ENCODE measurements at places on chromosomes 3 and 15.

GRCh38 chr15:25633862-25634261, 195.0 kb upstream of the UBE3A start:
- DNase-seq = no peak

DNA sequence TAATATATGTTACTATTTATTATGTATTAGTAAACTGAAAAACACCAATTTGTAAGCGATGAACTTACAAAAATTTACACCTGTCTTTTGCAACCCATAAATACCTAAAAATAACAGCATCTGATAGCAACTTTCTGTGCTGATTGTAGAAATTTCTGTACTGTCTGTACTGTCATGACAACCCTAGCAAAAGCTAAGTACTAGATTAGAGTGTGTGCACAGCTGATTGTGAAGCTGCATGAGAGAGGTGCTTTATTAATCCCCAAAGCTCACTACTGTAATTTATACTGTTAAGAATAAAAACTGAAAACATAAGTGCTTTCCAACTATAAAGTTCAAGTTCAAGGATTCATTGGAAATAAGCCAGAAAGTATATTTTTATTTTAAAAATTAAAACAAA, 815 bp downstream of the BCL2A1 start:
- DNase-seq = no peak

DNA sequence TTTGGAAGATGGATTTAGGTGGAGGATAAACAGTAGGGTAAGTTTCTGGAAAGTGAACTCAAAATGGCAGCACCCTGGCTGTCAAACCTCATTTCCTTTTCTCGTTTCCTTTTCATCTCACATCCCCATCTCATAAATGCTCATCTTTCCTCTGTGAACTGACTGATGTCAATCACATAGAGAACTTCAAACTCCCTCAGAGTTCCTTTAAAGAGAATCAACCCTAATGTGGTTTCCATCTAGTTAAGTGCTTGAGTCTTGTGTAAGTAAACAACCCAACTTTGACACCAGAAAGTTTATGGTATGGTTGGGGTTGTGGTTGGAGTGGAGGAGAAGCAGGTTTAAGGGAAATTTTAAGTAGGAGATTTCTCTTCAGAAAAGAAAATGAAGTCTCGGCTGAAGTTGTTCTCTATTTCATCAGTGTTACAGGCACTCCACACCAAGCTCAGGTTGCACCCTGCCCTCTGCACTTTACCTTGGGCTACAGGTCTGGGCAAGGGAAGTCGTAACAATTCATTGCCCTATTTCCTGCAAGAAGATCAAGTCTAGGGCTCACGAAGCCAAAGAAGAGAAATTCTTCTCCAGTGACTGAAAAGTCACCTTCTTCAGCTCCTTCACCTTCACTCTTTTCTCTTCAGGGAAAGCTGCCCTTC, 34.4 kb upstream of the TNIK start:
- DNase-seq = no peak

- DNase-seq = peak; percentile 71
Measured at GRCh38 chr3:188720636-188721035, 451.1 kb upstream of the TPRG1 start.

DNA sequence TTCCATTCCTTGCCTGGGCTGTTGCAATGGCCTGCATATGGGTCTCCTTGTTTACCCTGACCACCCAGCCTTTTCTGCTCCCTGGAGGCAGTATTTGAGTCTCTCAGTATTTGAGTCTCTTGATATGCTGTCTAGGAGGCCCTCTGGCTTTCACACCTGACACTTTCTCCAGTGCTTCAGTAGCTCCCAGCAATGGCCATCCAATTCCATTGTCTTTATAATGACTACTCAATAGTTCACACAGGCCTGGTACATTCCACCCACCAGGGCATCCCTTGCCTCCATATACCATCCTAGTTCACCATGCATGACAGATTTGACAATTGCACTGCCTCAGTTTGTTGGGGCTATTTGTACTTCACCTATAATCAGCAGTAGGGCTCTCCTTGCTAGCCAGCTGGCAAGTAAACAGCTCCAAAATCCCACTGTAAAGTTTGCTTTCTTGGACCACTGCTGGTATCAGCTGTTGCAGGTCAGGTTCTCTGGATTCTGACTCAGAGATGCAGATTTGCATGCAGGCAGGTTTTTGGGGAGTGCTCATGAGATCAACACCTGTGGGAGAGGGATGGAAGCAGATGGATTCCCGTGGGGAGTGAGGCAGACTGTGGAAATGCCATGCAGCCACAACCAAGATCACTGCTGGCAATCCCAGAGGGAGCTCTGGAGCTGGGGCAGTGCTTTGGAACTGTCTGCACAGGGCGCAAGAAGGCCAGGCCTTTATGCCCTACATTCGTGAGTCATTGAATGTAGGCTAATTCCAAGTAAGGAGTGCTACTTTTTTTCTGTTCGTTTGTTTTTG, 19.1 kb upstream of the XIRP1 start:
- DNase-seq = no peak

- DNase-seq = no peak
Measured at GRCh38 chr3:160797356-160797755, 41.3 kb downstream of the PPM1L start.

- no peak for DNase-seq
Measured at GRCh38 chr3:102038477-102039142, 189.3 kb downstream of the NFKBIZ start.

- no peak for DNase-seq
Measured at GRCh38 chr3:55691141-55691540, 204.0 kb upstream of the WNT5A start.

GRCh38 chr15:88036154-88036839, 220.2 kb downstream of the NTRK3 start:
- DNase-seq = no peak

DNA sequence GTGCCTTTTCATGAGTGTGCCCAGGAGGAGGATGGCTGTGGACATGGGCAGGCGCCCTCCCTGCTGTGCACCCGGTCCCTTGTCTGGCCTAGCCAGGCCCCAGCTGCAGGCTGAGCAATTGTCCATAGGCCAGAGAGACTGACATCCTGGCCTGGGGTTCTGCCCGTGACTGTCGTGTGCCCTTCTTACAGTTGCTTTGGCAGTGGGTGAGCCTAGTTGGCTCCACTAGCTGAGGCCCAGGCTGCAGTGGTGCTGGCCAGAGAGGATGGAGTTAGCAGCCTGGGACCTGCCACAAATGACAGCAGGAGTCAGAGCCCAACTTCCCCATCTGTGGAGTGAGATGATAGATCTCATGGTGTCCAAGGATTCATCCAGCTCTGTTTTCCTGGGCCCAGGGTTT, 9.0 kb upstream of the CHRNB4 start:
- no peak for DNase-seq
